ENCODE measurements at places on chromosomes 16 and 17.

DNA sequence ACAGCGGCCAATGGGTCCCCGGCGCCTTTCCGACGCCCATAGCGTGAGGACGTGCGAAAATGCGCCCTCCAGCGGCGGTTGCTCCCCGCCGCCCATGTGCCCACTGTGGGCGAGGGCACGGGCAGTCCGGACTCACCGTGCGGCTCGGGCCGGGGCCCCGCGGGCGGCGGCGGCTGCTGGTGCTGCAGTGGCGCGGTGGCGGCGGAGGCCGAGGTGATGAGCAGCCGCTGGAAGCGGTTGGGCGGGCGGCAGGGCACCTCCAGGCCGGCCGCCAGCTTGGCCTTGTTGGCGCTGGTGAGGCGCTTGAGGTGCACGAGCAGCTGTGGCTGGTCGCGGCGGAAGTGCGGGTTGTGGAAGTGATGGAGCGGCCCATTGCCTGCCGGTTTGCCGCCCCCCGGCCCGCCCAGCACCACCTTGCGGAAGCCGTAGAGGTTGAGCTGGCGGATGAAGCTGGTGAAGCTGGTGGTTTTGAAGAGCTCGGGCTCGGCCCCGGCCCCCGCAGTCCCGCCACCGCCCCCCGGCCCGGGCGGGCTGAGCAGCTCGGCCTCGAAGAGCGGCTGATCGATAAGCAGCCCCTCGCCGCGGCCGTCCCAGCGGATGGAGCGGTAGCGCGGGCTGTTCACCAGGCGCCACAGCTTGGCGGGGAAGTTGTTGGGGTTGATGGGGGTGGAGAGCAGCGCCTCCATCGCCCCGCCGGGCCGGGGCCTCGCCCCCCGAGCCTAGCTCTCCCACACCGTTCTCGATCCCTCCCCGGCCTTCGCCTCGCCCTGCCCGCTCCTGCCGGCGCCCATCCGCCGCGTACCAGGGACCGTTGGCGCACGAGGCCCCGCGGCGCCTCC, at the start of gene HSF5:
Gene HSF5 (minus strand): TSS at position 820 of the 839 bp plus-strand sequence. CDS start 134 bp downstream, at position 686.
- DNase-seq: peak; percentile 63

DNA sequence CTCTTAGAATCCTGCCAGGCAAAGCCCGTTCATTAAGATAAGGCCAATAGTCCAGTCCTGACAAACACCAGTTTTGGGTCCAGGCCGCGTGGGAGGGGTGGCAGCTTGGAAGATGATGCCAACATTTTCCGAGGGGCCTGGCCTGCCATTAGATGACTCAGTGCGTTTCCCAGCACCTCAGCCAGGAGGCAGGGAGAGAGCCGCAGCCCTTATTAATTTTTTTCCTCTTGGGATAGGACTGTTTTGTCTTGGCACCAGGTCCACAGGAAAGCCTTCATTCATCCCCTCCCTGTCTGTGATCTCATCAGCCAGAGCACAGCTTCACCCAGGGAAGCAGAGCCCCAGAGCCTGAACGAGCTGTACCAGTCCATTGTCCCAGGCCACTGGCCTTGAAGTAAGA, 4.7 kb upstream of the NDEL1 start:
- no peak for DNase-seq

- DNase-seq: no peak
These were observed 134.7 kb downstream of the AATF start for GRCh38 chr17:37083456-37083855.

DNA sequence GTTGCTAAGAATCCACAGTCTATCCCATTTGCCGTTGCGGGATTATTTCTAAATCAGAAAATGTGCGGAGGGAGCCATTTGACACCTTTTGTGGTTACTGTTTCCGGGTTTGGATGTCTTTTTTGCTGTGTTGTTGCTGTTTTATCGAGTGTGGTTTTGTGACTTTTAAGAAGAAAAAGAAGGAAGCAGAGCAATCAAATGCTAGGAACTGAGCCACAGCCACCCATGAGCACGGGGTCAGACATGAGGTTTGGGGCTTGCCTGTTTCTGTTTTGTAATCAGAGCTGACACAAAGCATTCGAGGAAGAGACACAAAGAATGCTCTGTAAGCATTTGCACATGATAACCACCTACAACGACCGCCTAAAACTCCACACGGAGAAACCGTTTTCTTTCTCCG, 53.1 kb upstream of the CHMP6 start:
- DNase-seq: no peak

- DNase-seq: no peak
These were observed 54.5 kb downstream of the NACA2 start for GRCh38 chr17:61536422-61536955.

GRCh38 chr17:57868910-57869616, 19.2 kb upstream of the MRPS23 start:
- no peak for DNase-seq

DNA sequence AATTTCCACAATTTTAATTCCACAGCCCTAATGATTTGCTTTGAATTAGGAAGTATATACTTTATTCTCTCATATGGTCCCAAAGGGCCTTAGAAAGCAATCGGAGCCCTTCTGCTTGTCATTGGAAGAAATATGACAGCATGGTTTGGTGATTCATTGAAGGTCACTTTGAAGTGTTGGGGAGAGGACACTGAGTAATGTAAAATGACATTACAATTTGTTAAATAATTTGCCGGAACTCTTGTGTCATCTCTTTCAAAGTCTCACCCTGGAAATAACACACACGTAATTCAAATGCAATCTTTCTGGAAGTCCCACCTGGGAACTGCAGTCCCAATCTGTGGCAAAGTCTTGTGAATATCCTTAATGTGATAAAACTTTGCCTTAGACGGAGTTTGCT, 59.8 kb downstream of the BMERB1 start:
- no peak for DNase-seq

- no peak for DNase-seq
These were observed 2.4 kb downstream of the KIAA0513 start for GRCh38 chr16:85029981-85030401.

DNA sequence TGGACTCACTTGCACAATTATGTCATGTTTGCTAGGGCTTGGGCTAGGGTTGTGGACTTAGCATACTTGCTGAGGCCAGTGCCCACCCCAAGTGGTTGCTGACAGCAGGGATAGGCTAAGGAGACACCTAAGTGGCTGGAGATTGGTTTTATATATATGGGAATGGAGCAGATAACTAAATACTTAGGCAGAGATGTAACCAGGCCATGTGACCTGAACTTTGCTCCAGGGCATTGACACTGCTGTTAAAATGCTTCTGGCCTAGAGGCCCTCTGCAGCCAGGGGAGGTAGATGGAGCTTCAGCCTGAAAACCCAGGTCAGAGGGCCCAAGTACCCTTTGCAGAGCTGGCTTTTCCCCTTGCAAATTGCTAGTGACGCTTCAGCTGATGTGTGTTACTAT, 1.4 kb upstream of the ITGB3 start:
- DNase-seq: no peak

DNA sequence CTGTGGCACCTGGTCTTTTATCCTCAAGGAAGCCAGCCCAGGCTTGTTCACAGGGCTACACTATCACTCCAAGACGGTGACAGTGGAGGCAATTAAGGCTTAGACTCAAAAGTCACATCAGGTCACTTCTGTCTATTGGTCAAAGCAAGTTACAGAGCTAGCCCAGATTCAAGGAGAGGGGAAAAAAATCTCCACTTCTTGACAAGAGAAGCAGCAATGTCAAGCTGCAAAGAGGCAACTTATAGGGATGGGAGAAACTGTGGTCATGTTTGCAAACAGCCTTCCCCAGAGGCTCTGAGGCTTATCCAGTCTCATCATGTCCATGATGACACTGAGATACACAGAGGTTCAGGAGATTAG, 31.6 kb downstream of the SERPINF1 start:
- DNase-seq: no peak

GRCh38 chr17:35467824-35468223, 19.3 kb upstream of the SLFN13 start:
- no peak for DNase-seq

- DNase-seq: no peak
These were observed 6.0 kb downstream of the MXRA7 start for GRCh38 chr17:76704805-76705204.

DNA sequence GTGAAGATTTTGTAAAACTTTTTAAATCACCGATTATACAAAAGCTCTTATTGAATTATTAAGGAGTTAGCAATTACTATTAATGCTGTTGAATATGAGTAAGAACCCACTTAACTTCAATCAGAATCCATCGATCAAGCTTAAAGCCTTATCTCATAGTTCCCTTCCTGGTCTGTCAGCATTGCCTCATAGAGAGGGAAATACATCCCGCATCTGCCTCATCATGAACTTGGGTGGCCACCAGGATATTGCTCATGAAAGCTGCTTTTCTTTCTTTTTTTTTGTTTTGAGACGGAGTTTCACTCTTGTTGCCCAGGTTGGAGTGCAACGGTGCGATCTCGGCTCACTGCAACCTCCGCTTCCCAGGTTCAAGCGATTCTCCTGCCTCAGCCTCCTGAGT, 66.7 kb downstream of the PIGL start:
- DNase-seq: no peak

GRCh38 chr17:71864755-71865154, 256.1 kb upstream of the SOX9 start:
- DNase-seq: no peak

DNA sequence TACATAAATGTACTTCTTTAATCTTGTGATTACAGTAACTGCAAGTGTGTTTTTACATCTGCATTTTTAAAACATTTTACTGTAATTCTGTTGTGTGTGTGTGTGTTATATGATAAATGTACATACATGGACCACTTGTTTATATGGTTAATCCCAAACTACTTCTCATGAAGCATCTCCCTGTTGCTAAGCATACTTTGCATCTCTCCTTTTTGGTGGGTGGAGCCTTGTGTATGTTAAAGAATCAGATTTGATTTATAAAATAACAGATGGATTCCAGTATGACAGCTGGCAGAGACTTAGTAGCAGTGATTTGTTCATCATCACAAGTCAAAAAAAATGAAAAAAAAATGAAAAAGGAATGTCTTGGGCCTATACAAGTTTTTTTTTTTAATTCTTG, 56.0 kb upstream of the RHBDL3 start:
- no peak for DNase-seq

- DNase-seq: no peak
These were observed 221.4 kb downstream of the MAF start for GRCh38 chr16:79379095-79379494.

- DNase-seq: no peak
These were observed 294.6 kb upstream of the HSBP1 start for GRCh38 chr16:83513008-83513755.

- DNase-seq: no peak
These were observed 603 bp upstream of the MRTFB start for GRCh38 chr16:14070555-14070876.

Measured in activated CD4-positive, CD25-positive, alpha-beta regulatory T cell (primary cell).